Activated CD4-positive, alpha-beta T cell treated with anti-CD3 and anti-CD28 coated beads, Interleukin-2, amount 50 U/mL, for 16 hours (primary cell): ENCODE measurements at places on chromosomes 12 and 14.

DNA sequence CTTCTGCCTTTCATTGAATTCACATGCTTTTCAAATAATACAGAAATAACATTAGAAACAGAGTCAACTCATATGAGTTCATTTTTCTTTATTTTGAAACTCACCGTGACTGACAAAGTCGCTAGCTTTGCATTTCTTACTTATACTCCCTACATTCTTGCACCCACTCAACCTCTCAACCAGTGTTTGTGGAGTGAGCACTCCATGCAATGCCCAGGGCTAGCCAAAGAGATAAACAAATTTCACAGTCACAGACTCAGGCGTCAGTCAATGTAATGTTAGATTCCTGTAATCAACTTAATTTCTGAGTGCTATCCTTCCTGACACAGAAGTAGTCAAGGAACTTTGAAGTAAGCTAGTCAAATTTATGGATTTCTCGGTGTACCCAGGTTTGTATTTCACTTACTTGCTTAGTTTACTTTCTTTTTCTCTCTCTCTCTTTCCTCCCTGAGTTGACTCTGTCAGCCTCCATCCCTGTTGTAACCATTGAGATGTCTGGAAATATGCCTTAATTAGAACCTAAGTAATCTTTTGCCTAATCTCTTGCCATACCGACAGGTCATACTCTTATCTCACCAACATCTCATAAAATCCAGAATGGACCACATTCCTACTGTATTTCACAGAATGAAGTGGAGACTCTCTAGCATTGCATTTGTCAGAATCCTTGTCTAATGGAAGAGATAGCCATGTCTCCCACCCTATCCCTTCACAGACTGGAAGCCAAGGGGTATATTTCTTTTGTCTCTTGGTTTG, 413.0 kb downstream of the AEBP2 start:
- no peak for DNase-seq

- DNase-seq, result peak; percentile 35
These were observed 3.0 kb downstream of the ERO1A start for GRCh38 chr14:52692248-52692962.

DNA sequence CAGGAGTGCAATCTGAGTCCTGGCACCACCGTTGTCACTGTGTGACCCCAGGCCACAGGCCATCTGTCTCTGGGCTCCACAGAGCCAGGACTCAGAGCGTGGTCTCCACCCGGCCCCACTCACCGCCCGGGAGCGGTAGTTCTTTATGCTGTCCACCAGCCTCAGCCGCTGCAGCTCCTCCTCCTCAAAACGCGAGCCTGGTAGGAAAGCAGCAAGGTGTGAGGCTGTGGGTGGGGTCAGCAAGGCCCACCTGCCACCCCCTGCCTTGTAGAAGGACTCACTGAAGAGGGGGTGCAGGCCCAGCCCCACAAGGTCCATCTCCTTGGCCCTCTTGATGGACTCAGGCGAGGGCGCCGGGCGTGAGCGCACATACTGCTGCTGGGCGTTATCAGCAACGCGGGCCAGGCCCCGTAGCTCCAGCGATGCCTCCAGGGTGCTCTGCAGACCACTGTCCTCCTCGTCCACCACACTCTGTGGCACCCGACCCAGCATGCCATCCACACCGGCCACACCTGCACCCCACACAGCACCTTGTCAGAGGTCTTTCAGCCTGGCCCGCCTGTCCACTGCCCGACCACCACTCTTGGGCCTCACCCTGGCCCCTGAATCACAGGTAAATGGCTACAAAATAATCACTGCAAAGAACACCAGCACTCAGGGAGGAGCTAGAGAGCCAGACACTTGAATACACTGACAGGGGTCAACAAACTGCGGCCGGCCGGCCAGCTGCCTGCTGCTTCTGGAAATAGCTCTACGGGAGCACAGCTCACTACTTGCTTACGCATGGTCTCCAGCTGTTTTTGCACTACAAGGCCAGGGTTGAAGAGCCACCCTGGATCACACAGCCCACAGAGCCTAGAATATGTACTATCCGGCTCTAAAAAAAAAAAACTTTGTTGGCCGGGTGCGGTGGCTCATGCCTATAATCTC, 16.3 kb downstream of the CFAP73 start:
- no peak for DNase-seq

GRCh38 chr14:73014105-73014504, 12.8 kb downstream of the ZFYVE1 start:
- DNase-seq, result peak; percentile 83

GRCh38 chr14:94450722-94451090, 1.9 kb downstream of the SERPINA11 start:
- DNase-seq, result no peak

DNA sequence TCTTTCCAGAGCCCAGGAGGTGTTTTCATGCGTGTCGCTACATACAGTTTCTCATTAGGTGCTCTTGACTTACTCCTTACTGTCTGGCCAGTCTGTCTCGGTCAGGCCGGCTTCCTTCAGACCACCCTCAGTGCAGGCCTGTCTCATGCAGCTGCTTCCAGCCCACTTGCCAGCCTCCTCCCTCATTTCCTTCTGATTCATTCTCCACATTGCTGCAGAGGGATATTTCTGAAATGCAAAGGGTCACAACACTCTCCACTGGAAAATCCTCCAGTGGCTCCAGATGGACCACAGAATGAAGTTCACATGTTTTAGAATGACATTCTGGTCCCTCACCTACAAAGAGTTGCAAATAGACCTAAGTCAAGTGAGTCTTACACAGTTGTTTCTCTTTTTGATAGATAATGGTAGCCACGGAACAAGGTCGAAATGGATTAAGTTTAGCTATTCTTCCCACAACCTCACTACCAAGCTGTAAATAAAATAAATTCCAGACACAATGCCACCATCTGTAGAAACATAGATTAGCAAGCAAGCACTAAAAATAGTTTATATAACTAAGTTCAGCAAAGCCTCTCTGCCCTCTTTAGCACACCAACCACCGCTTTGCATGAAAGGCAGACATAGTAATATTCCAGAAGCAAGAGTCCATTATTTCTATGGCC, 146.9 kb downstream of the ESR2 start:
- no peak for DNase-seq

DNA sequence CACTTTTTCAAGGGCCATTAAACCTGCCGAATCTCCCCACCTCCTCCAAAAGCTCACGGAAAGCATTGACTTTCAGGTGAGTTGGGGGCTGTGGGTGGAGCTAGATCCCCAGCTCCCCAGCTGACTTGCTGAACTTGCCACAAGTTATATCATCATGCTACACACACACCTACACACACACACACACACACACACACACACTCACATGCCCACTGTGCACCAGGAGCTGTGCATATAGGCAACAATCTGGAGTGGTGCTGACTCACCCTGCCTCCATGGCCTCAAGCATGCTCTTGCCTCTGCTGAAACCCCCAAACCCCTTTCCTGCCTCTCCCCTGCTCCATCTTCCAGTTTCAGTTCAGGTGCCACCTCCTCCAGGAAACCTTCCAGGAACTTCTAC, 26.1 kb downstream of the SERPINA3 start:
- no peak for DNase-seq

DNA sequence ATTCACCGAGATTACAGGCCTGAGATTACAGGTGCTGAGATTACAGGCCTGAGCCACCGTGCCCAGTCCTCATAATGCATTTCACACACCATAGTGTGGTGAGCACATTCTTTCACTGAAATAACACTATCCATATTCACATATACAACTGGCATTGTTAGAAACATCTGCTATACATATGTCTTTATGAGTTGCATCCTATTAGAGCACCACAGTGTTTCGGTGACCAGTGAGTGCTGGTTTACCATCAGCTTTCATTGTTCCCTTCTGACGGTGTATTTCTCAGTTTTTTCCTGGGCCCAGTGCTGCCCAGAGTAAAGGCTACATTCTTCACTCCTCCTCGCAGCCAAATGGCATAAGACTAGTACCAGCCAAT, 96.2 kb upstream of the FGD4 start:
- no peak for DNase-seq

GRCh38 chr14:98822917-98823316, 449.1 kb downstream of the BCL11B start:
- no peak for DNase-seq

DNA sequence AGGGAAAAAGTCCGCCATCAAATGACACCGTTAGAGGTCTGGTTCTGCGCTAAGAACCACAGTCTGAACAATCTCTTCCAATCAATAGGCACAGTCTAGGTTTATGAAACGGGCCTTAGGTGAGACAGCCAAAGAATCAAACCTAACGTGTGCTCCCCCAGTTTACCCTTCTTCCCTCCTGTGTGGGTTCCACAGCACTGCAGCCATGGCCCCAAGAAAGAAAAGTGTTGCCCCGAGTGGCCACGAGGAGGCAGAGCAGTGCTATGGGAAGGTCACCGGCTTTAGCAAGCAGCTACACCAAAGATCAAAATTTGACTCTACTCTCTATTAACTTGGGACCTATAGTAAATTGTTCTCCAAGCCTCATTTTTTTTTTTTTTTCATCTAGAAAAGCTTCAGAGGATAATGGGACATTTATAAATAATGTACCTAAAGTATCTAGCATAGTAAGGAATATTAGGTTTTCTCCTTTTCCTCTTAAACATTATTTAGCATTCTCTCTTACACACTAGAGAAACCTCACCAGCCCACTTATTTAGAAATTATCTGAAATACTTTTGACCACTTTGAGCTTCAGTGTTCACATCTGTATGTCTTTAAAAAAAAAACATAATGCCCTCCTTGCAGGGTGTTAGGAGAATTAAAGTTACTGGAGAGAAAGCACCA, 70.2 kb upstream of the GPHB5 start:
- peak; percentile 57 for DNase-seq
